ENCODE measurements at places on chromosomes 1 and 21.

GRCh38 chr1:39238476-39238875, 34.0 kb downstream of the MACF1 start:
- DNase-seq, result no peak

GRCh38 chr1:161265305-161265704, 6.8 kb downstream of the PCP4L1 start:
- DNase-seq, result no peak

DNA sequence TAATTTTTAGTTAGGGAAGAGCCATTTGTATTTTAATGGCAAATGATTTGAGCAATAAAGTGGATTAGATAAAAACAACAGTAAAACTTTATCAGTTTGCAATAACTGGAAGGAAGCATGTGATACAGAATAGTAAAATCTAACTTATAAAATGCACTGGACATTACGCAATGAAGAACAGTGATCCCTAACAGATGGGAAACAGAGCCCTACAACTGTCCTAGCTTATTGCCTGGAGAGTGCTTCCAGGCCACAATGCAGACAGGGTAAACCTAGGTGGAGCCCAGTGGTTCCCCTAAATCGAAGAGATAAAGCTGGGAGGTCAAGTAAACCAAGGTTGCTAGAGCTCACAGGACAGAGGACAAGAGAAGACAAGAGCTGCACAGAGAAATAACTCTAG, 7.0 kb downstream of the OMA1 start:
- no peak for DNase-seq

- no peak for DNase-seq
Measured at GRCh38 chr1:190599670-190600069, 122.0 kb upstream of the BRINP3 start.

DNA sequence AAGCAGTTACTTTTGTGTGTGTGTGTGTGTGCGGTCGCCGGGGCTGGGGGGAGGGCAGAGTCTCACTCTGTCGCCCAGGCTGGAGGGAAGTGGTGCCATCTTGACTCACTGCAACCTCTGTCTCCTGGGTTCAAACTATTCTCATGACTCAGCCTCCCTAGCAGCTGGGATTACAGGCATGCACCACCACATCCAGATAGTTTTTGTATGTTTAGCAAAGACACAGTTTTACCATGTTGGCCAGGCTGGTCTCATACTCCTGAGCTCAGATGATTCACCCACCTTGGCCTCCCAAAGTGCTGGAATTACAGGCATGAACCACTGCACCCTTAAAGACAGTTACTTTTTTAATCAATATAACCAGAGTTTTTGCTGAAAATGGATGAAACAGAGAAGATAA, 207.0 kb downstream of the PTPRC start:
- no peak for DNase-seq

GRCh38 chr1:10694633-10695627, 101.5 kb downstream of the CASZ1 start:
- DNase-seq, result peak; percentile 67

DNA sequence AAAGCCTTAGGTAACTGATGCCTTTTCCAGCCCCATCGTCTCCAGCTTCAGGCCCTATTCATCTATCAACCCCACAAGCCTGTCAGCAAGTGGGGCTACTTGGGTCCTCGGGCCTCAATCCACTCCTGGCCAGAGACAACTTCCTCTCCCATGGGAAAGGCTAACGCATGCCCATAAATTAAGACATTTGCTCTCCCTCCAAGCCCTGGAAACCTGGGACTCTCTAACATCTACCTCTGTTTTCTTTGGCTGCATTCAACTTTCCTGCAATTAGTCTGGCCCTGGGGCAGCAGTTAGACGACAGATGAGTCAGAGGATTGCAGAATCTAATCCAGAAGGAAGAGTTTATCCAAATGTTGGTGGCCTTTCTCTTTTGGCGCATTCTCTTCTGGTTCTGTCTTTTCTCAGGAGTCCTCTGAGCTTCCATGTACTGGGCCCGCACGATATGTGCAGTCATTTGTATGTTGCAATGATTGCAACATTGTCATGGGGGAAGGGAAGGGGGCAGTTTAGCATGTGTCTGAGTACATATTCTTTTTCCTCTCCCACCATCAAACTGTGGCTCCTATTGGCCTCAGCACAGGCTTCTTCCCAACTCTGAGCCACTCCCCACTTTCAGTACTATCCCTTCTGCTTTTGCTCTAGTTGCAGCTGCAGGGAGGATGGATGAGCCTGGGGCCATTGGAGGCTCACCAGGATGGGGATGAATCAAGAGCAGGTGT, 54.4 kb downstream of the NAV1 start:
- DNase-seq, result no peak

GRCh38 chr1:19080721-19081120, 124.2 kb upstream of the IFFO2 start:
- no peak for DNase-seq
